ENCODE measurements at places on chromosomes 11 and 22. TPM values are rescaled to one million over a fixed set of nuclear protein-coding genes. Genes with fewer than 3 reads are reported as not detected.

- no peak for DNase-seq
- H3K27me3 ChIP-seq: no peaks in the 10 kb centered on the region
- H3K4me1 ChIP-seq: no peaks in the 10 kb centered on the region
- H3K4me3 ChIP-seq: no peak overlapping the region
- no peaks in the 10 kb centered on the region for H3K36me3 ChIP-seq
- H3K27ac ChIP-seq: no peak overlapping the region
These were observed 725.2 kb downstream of the DLG2 start for GRCh38 chr11:84901991-84902390.

GRCh38 chr11:14623036-14623435, 20.6 kb upstream of the PDE3B start:
- no peaks in the 10 kb centered on the region for H3K27me3 ChIP-seq
- H3K36me3 ChIP-seq: no peaks in the 10 kb centered on the region
- DNase-seq: peak; percentile 28
- peaks cover 26% of the 10 kb centered on the region for H3K4me1 ChIP-seq

GRCh38 chr22:40620464-40621046, 16.0 kb downstream of the MRTFA start:
- no peak for DNase-seq
- H3K4me3 ChIP-seq: no peak overlapping the region
- no peaks in the 10 kb centered on the region for H3K27me3 ChIP-seq
- no peaks in the 10 kb centered on the region for H3K36me3 ChIP-seq

GRCh38 chr11:96943970-96944369, 554.2 kb downstream of the JRKL start:
- H3K27ac ChIP-seq: no peak overlapping the region
- no peak for DNase-seq
- no peak overlapping the region for H3K4me3 ChIP-seq
- no peaks in the 10 kb centered on the region for H3K36me3 ChIP-seq

DNA sequence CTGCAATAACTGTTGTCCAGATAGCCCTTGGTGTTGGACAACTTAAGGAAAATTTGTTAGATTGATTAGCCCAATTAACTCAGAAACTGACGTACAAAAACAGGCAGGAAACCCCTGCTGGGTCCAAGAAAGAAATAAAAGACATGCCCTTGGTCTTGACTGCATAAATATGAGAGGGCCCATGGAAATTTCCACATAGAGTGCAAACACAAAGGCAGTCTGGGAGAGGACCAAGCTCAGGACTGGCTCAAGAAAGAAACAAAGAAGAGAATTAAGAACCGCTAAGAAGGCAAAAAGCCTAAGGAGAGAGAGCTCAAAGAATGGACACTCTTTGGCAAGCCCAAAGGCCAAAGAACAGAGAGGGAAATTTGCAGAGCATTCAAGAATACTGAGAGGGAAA, 1243.9 kb downstream of the LRRC4C start:
- H3K4me3 ChIP-seq: no peak overlapping the region
- DNase-seq: no peak
- H3K27ac ChIP-seq: no peak overlapping the region
- H3K36me3 ChIP-seq: no peaks in the 10 kb centered on the region

DNA sequence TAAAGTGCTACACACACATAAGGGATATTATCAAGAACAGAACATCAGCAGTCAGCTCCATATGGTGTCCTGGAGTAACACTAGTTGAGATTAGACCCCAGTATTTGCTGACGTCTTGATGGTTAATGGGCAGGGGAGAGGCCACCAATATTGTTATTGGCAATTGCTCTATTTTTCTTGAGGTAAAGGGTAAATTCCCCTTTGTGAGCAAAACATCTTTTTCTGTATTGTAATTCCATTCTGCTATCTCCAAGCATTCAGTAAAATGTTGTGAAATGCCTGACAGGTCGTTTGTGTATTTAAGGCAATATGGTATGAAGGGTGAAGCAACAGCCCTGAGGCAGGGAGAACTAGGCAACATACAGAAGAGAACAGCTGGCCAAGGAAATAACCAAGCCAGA, 21.9 kb downstream of the PC start:
- H3K27me3 ChIP-seq: no peaks in the 10 kb centered on the region
- DNase-seq: no peak
- H3K4me3 ChIP-seq: no peak overlapping the region
- H3K36me3 ChIP-seq: no peaks in the 10 kb centered on the region

DNA sequence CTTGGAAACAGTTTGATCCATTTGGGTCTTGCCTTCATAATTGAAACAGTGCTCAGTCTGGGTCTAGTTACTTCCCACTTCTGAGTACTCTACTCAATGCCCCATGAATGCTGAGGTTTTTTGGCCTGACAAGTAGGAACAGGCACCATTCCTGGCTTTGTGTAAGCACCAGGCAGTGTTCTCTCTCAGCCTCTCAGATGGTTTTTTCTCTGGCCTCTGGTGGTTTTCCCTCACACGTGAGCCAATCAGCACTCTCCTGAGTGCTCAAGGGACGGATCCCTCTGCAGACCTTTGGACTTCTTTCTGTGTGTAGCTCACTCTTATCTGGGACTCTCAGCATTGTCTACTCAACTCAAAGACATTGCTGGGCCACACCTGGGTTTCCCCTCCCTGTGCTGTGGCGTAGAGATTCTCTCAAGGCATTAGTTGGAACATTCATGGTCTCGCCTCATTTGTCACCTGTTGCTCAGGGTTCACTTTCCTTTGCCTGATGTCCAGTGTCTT, 21.3 kb downstream of the SIK2 start:
- H3K4me3 ChIP-seq: no peak overlapping the region
- no peaks in the 10 kb centered on the region for H3K4me1 ChIP-seq
- H3K27me3 ChIP-seq: no peaks in the 10 kb centered on the region
- peaks cover 7% of the 10 kb centered on the region for H3K36me3 ChIP-seq
- no peak overlapping the region for H3K27ac ChIP-seq
- no peak for DNase-seq

DNA sequence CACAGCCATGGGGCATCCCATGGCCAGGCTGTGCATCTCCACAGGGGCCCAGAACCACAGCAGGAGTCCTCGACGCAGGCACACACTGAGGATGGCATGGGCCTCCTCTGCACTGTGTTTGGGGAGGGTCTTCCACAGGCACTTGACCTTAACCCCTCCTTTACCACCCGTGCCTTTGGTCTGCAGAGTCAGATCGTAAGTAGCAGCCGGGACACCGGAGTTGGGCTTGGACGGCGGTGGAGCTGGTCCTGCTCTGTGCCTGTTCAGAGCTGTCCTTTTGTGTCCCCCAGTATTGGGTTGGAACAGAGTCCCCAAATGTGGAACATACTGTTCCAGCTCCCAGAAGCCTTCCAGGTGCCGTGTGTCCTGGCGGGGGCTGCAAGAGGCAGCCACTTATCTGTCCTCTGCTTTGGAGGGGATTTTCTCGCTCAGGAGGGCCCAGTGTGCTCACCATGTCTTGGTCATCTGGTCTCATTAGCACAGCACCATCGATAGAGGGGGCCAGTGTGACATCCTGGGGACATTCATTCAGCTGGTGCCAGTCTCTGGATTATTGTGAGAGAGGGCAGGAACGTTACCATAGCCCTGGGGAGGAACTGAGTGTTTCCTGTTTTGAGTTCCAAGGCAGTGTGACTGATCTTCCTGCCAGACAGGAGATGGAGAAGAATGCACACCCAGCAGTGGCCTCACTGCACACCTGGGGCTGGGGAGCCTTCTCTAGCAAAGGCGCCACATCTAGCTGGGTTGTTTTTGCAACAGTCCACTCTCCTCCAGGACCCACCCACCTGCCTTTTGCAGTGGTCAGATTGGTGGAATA, 12.4 kb downstream of the CRELD2 start:
- no peak overlapping the region for H3K4me3 ChIP-seq
- H3K27ac ChIP-seq: peak overlapping the region; percentile 26
- no peaks in the 10 kb centered on the region for H3K36me3 ChIP-seq
- peak; percentile 74 for DNase-seq
- H3K27me3 ChIP-seq: no peaks in the 10 kb centered on the region

- no peaks in the 10 kb centered on the region for H3K27me3 ChIP-seq
- H3K4me1 ChIP-seq: no peaks in the 10 kb centered on the region
- H3K27ac ChIP-seq: no peak overlapping the region
- H3K4me3 ChIP-seq: no peak overlapping the region
These were observed 122.9 kb downstream of the DCDC1 start for GRCh38 chr11:31246451-31247165.

DNA sequence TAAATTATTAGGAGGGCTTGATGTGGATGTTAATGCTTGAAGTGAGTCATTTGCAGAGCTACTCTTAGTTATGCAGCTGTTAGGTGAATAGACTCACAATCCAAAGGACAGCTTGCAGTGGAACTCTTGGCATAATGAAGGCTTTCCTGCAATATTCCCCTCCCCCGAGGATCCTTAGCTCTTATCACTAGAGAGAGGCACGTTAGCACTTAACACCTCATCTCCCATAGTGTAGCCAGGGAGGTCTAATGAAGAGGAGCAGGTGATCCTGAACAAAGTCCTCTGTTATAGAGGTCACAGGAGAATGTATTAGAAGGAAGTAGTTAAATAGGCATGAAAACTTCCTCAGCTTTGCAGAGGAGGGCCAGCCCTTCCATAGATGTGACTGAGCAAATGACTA, 919.2 kb upstream of the FAT3 start:
- no peaks in the 10 kb centered on the region for H3K27me3 ChIP-seq
- no peak overlapping the region for H3K4me3 ChIP-seq
- H3K27ac ChIP-seq: no peak overlapping the region
- no peak for DNase-seq

DNA sequence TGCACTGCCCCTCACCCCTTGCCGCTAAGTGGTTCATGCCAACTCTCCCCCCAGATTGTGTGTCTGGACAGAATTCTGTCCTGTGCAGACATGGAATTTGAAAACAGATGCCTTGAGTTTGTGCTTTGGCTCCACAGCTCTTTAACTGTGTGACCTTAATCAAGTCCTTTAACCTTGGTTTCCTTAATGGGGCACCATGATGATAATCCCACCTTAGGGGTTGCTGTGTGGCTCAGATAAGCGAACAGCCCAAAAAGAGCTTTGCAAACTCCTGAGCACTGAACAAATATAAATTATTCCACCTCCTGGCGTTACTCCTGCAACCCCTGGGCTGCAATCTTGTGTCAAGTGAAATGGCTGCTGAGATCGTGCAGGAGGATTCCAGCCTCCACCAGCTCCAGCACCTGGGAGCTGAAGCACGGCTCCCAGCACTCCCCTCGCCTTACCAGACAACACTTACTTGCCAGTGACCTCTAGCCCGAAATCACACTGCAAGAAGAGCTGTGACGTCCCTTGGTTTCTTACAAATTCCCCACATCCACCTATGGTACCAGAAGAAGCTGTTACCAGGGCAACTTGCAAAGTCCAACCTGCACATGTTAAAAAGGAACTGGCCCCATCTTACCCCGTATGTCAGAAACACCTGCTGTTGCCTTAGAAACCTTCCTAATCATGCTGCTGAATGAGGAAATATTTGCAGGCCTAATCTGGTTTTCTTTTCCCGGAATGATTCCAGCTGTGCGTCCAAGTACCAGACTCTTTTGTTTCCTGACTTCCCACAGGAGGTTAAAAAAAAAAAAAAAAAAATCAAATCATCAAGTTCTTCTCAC, 13.2 kb downstream of the VPS37C start:
- no peaks in the 10 kb centered on the region for H3K36me3 ChIP-seq
- no peaks in the 10 kb centered on the region for H3K27me3 ChIP-seq
- no peak for DNase-seq
- H3K27ac ChIP-seq: no peak overlapping the region

DNA sequence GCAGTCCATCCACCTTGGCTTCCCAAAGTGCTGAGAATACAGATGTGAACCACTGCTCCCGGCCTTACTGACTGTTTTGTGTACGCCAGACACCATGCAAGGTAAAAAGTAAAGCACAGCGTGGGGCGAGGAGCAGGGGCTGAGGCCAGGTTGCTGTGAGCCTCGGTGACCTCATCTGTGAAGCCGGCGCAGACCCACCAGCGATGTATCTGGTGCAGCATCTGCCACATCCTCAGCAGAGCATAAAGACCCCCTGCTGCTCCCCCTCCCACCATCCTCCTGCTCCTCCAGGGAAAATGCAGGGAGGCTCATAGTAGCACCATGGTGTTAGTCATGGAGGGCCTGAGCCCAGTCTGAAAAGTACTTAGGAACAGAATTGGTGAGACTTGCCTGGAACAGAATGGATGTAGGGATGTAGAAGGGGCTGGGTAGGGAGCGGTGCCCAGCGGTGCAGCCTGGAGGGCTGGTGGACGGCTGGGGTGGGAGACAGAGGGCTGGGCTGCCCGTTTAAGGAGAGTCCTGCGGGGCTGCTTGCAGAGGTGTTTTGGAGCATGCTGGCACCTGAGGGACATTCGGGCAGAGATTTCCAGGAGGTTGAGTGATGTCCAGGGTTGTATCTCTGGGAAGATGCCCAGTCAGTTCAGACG, 462.4 kb downstream of the BRD1 start:
- DNase-seq: no peak
- no peaks in the 10 kb centered on the region for H3K4me1 ChIP-seq
- H3K4me3 ChIP-seq: no peak overlapping the region
- H3K27ac ChIP-seq: no peak overlapping the region

PVALB gene
- not detected for total RNA-seq

NLRP14 gene
- total RNA-seq: not detected

OR6T1 gene
- total RNA-seq: not detected

KCTD14 gene
- total RNA-seq: not detected

FXYD2 gene
- 4.0 TPM for total RNA-seq

VPS37C gene
- total RNA-seq: 2.8 TPM

TREH gene
- not detected for total RNA-seq

P4HA3 gene
- not detected for total RNA-seq

LINC01488 gene
- total RNA-seq: not detected

HPX gene
- 1.5 TPM for total RNA-seq

MOV10L1 gene
- not detected for total RNA-seq

Measured in CD4-positive, CD25-positive, alpha-beta regulatory T cell (primary cell).